ENCODE measurements at places on chromosomes 2 and 18.

DNA sequence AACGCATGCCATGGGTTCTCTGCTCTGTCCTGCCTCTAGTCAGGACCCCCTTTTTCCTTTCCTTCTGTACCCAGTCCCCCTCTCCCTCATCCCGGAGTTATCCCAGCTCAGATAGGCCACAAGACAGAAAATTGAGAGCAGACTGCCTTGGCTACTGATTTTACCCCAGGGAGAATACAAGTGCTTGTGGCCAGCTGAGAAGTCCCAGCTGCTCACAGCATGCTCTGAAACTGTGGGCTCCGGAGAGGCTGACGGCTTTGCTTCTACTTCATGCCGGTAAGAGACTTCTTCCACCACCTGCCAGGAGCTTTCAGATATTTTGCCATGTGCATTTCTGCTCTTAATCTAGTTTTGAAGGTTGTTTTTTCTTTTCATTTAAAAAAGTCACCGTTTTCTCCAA lies 20.0 kb upstream of the SIX2 start:
- no peak for DNase-seq

GRCh38 chr18:79062806-79063205 lies 6.4 kb upstream of the ATP9B start:
- peak; percentile 91 for DNase-seq

DNA sequence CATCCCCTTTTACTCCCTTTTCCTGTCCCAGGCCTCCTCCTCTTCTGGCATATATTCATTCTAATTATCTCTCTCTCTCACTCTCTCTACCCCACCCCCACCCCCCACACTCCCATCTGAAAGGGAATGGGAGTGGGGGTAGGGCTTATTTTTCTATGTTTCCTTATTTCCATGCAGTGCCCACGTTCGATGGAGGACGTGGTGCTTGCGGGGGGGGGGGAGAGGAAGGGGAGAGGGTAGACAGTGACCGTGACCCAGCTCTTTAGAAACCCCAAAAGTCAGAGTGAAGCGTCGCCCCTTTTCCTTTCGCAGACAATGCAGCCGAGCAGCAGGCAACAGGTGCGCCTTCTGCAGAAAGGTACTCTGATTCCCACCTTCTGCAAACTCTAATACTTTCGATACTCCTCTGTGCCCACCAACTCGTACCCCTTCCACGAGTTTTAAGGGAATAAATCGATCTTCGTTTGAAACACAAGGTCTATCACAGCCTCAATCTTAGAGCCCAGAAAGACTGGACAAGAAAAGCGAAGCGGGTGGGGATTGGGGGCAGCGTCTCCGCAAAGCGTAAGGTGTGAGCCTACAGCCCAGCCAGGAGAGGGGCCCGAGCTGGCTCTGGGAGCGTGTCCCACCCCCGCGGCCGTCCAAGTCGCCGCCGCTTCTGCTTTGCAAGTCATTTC lies 891 bp upstream of the NR4A2 start:
- DNase-seq: no peak

- DNase-seq: no peak
Measured at GRCh38 chr2:230680463-230681170, 32.0 kb upstream of the CAB39 start.

DNA sequence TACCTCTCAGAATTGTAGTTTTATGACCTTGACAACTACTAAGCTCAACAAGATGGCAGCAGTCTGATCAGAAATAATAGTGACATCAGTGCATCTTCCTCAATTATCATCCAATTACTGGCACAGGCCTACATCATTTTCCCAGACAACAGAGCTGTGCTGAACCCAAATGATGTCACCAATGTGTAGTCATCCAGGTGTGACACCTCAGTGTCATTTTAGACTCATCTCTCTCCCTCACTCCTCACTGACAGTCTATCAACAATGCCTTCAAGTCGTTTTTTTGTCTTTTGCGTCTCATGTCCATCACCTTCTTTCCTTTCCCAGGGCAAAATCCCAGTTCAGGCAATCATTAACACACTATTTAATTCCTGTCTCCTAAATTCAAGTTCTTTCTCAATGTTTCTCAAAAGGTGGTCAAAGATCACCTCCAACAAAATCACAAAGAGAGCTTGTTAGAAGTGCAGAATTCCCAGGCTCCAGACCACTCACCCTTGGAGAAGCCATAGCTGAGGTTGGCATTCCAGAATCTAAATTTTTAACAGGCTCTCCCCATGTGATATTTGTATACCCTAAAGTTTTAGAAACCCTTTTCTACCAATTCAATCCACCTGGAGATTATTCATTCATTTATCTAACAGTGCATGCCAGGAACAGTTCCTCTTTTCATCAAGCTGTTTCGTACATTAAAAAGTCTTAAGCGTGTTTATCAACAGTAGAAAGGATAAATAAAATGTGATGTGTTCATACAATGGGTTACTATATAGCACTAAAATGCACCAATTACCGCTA lies 125.3 kb upstream of the KLF7 start:
- no peak for DNase-seq

DNA sequence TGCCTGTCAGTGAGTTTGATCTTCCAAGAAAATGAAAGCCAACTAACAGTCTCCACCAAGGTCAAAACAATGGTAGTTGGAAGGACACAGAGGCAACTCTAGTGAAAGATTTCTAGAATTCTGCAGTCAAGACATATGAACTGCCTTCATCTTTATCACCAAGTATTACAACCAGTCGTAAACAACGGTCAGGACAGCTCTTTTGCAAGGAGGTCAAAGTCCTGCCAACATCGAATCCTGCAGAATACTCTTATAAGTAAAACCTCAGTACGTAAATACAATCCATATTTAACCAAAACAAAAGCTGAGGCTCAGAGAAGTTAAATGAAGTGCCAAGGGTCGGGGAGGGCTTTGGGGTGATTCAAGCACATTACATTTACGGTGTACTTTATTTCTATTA lies 3.1 kb downstream of the FEZ2 start:
- DNase-seq: no peak

GRCh38 chr2:220336771-220337170 lies 709.3 kb downstream of the SLC4A3 start:
- DNase-seq: no peak

- DNase-seq: no peak
Measured at GRCh38 chr2:224837066-224837465, 120.9 kb upstream of the CCDC195 start.

- DNase-seq: no peak
Measured at GRCh38 chr2:220574038-220574437, 946.6 kb downstream of the SLC4A3 start.

- DNase-seq: no peak
Measured at GRCh38 chr18:49845629-49846360, 32.5 kb upstream of the ACAA2 start.

GRCh38 chr2:241870081-241870541 lies 582 bp downstream of the RTP5 start:
- DNase-seq: no peak

DNA sequence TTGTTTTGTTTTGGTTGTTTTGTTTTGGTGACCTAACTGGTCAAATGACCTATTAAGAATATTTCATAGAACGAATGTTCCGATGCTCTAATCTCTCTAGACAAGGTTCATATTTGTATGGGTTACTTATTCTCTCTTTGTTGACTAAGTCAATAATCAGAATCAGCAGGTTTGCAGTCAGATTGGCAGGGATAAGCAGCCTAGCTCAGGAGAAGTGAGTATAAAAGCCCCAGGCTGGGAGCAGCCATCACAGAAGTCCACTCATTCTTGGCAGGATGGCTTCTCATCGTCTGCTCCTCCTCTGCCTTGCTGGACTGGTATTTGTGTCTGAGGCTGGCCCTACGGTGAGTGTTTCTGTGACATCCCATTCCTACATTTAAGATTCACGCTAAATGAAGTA lies at the start of gene TTR:
Gene TTR, plus strand, starts transcription at position 250 of the 400 bp plus-strand sequence. Its CDS starts 26 bp downstream, at position 276.
- peak; percentile 5 for DNase-seq

GRCh38 chr2:132896073-132896472 lies 226.1 kb upstream of the LYPD1 start:
- no peak for DNase-seq

GRCh38 chr2:28377195-28377816 lies 15.4 kb upstream of the FOSL2 start:
- DNase-seq: peak; percentile 58

DNA sequence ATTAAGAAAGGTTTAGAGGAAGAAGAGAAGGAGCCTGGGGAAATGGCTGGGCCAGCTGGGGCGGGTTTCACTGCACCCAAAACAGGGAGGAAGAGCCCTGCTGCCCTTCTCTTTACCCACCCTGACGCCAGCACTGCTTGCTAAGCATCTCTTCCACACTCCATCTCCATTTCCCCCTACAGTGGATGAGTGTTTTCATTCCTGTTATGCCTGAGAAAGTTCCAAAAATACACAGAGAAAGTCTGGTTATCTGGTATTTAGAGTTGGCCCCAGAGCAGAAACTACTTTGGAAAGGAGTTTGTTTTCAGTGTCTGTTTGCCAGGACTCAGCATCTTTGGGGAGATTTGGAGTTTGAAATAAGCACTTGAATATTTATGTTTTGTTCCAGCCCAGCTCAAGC lies 451.0 kb downstream of the SLC4A3 start:
- no peak for DNase-seq

GRCh38 chr2:115584507-115584906 lies 1142.1 kb downstream of the DPP10 start:
- DNase-seq: no peak

- DNase-seq: no peak
Measured at GRCh38 chr2:202636213-202636513, 1.4 kb downstream of the FAM117B start.

DNA sequence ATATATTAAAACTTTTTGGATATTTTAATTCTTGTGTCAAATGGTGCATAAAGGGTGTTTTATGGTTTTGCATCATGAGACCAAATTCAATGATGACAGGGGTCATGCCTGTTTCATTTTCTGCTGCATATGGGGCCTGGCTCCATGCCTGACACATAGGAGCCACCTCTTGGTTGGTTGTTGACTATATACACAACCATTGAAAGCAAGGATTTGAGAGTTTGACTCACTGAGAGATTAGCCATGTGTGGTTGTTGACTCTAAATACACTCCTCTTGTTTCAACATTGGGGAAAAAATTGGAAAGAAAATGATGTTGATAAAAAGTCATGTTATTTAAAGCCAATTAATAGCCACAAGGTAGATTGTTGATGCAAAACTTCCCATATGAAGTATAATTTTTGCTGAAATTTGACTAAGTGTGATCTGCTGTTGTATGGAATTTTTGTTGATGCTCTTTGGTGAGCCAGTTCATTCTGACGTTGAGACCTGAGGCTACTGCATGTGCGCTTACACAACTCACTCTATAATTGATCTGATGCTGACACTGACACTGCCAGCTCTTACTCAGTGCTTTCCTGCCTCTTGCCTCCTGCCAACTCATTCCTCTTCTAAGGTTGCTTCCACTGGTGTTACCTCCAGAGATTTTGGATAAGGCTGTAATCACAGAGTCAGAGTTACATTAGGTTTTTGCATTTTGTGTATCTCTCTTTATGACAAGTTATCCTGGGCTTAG lies 446.2 kb upstream of the SLC14A2 start:
- DNase-seq: no peak

GRCh38 chr2:12008425-12009061 lies 262.1 kb downstream of the LPIN1 start:
- DNase-seq: no peak

- DNase-seq: no peak
Measured at GRCh38 chr2:96874198-96874831, 4.4 kb upstream of the SEMA4C start.

GRCh38 chr2:190947711-190948251 lies 66.2 kb downstream of the STAT1 start:
- no peak for DNase-seq

DNA sequence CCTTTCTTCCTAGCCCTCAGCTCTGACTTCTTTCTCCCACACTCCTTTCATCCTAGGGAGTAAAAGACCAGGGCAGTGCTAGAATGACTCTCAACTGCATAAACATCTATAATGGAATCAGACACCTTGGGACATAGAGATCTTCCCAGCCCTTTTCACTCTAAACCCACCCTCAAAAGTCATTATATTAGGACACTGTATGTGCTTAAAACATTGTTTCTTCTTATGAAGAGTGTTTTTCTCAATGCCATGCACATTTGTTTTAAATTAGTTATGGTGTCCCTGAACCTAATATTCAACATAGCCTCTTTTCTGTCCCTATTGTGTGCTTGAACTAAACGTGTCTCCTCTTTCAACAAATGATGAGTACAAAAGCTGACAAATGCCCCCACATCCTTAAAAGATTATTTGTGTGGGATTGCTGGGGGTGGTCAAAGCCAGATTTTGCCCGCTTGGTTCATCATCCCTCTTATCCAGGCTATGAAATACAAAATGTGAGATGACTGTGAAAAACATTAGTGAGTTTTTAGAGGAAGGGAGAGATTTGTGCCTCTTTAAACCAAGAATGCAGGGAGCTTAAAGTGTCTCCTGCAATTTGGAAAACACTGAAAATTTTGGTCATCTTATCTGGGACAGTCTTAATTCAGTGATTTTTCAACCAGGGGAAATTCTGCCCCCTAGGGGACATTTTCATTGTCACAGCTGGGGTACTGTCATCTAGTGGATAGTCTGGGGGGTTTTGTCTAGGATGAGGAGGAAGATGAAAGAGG lies 29.0 kb downstream of the SERPINB5 start:
- no peak for DNase-seq

- peak; percentile 67 for DNase-seq
Measured at GRCh38 chr2:127615511-127616166, 30.3 kb upstream of the GPR17 start.

DNA sequence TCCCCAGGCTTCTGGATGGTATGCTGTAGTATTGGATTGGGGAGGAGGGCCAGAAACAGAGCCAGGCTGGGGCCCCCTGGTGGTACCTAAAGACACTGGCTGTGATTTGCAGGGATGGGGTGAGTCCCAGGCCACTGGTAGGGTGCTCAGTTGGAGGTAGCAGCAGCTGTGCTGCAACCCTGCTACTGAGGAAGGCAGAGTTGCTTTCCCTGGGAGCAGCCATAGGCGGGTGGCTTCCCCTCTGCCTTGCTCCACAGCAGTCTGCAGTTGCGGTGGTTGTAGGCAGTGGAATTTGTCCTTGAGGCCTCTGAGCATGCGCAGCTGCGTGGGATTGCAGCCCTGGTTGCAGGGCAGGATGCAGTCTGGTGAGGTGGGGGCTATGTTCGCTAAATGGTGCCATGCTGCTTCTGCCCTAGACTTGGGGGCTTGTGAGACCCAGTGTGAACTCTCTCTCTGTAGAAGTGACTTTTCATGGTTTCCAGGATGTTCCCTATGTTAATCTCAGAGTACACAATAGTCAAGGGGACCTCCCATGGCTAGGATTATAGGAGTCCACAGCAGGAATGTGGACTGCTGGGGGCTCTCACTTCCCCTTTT lies 443.5 kb downstream of the XIRP2 start:
- no peak for DNase-seq

GRCh38 chr2:228509021-228509420 lies 327.5 kb upstream of the SPHKAP start:
- no peak for DNase-seq

DNA sequence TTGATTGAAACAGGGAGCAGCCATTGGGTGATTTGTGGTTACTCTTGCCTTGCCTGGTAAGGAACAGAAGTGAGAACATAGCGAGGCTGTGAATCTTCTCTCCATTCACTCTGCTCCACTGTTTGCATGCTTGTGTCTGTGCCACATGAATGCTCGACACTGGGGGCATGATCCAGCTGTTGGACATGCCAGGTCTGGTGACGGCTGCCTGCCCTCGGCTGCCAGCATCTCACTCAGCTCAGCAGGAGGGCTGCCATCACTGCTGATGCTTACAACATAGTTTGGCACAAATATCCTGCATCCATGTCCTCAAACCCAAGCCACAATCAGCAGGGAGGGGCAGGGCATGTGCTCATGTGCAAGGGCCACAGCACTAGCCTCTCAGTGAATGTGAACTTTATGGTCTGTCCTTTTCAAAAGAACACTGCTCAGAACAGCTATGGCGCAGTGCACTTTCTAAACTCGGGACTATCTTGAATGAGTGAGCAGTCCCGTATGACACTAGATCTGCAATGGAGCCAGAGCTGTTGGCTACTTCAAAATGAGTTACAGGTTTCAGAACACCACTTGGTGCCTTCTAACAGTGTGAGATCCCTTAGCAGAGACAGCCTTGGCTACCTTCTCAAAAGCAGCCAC lies 126.3 kb downstream of the NRP2 start:
- no peak for DNase-seq
